ENCODE measurements at places on chromosomes 4 and X. TPM values are rescaled to one million over a fixed set of nuclear protein-coding genes. Genes with fewer than 3 reads are reported as not detected.

The CSAG1 gene
- 0.54 TPM for total RNA-seq

The CYSLTR1 gene
- not detected for total RNA-seq

The TNMD gene
- total RNA-seq, result not detected

The NEXMIF gene
- total RNA-seq, result 0.01 TPM

The TRIM60 gene
- not detected for total RNA-seq

Measured in A549 treated with CORT108297 at 1 μM for 4 hours (cell line).